NCI-H1417 (cell line): ENCODE measurements at places on chromosomes 1 and 21.
A peak's percentile ranks its signal among the peaks of the same experiment; 100 is the strongest.

- DNase-seq, result peak; percentile 90
Measured at GRCh38 chr1:161153682-161154337, at the start of gene UFC1. Gene UFC1 (plus strand): TSS chr1:161153978. CDS start chr1:161153998, 20 bp downstream.

DNA sequence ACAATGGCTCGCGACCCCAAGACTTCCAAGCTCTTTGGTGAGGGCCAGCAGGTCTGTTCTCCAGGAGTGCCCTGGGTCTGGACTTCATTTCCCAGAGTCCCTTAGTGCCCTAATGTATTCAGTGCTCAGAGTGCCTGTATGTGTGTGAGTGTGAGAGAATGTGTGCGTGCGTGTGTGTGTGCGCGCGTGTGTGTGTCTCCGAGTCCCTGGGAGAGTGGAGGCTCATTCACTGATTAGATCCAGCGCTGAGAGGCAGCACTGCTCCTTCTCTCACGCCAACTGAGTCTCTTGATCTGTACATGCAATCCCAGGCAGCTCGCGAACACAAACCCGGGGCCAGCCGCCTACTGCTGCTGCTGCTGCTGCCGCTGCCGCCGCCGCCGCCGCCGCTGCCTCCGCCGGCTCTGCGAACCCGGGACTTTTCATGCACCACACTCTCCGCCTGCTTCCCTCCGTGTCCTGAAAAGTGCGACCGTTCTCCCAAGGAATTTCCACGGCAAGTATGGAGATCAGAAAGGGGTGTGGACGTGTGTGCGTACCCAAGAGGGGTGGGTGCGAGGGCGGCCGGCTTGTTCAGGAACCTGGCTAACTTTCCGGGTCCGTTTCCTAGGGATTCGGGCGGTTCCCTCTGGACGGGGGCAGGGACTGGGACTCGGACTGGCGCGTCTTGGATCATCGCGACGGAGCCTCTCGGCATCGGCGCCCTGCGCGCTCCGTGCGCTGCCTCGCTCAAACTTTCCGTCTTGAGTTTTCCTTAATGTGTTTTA, at the start of gene RNF220:
Gene RNF220 (plus strand): TSS at position 225 of the 767 bp plus-strand sequence.
- DNase-seq, result peak; percentile 57

DNA sequence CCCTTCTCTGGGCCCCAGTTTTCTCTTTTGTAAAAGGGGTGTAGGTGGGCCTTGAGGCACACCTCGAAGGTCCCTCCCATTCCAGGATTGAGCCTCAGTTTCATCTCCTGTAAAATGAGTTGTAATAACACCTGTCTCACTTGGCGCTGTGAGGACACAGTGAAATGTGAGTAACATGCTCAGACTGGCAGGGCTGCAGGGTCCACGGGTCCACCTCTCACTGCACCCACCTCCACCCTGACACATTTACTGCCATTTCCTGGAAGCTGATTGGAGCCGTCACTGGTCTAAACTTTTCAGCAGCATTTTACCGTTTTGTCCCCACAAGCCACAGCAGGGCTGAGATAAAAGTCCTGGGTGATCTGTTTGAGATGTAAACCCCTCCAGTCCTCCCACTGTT, 398.0 kb downstream of the PTPRU start:
- no peak for DNase-seq

GRCh38 chr1:56472860-56473259, 106.5 kb downstream of the PLPP3 start:
- DNase-seq, result no peak

- no peak for DNase-seq
Measured at GRCh38 chr1:209531549-209531948, 52.0 kb upstream of the CAMK1G start.

DNA sequence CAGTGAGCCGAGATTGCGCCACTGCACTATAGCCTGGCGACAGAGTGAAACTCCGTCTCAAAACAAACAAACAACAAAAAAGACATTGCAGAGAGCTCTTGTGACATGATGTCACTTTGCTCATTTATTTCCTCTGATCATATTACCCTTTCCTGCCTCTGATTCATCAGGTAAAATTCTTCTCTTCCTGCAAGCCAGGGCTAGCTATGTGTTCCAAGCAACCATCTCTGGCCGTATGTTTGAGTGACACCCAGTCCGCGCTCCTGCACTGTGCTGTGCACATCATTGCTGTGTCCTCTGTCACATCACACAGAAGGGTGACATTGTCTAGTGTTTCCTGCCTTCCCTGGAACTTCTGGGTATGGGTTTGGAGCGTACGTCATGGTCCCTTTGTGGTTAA, 251.3 kb downstream of the PCP4 start:
- DNase-seq, result no peak

GRCh38 chr1:114274621-114275317, 121.1 kb upstream of the SYT6 start:
- DNase-seq, result no peak

GRCh38 chr1:34378968-34379856, 202.5 kb downstream of the C1orf94 start:
- DNase-seq, result no peak

- peak; percentile 54 for DNase-seq
Measured at GRCh38 chr1:113058941-113059706, 13.9 kb upstream of the LRIG2 start.

GRCh38 chr1:77341195-77341594, 59.4 kb downstream of the AK5 start:
- no peak for DNase-seq
